ENCODE measurements at places on chromosomes 11 and 22.

DNA sequence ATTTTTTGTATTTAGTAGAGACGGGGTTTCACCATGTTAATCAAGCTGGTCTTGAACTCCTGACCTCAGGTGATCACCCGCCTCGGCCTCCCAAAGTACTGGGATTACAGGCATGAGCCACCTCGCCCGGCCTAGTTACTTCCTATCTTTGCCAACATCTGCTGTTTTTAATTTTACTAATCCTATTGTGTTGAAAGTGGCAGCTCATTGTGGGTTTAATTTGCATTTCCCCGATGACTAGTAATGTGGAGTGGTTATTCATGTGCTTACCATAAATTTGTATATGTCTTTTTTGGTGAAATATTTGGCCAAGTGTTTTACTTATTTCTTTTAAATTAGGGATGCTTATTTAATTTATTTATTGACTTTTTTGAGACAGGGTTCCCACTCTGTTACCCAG, 74.2 kb upstream of the SLC25A18 start:
- H3K36me3 ChIP-seq: no peaks in the 10 kb centered on the region
- no peak for DNase-seq
- H3K27me3 ChIP-seq: no peaks in the 10 kb centered on the region
- H3K4me3 ChIP-seq: no peak overlapping the region
- no peak overlapping the region for H3K27ac ChIP-seq
- H3K4me1 ChIP-seq: no peaks in the 10 kb centered on the region

DNA sequence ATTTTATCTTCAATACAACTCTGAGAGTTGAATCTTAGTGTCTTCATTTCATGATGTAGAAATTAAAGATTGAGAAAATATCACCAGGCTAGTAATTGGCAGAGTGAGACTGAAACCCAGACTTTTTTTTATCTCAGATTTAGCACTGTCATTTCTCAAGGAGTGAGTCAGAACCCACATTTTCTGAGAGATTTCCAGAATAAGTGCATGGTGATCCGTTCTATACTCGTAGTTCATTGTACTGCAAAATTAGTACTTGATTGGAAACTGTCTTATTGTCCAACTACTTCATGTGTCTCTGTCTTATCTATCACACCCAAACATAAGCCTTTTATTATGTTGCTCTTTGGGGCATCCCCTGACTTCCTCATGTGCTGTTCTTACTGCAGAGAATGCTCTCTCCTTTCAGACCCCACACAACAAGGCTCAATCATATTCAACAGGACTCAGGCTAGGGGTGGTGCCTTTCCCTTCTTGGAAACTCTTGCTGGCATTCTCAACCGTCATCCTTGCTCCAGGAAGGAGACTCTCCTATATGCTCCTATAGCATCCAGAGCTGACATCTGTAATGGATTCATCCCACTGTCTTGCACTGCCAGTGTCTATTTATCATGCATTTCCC, 76.7 kb upstream of the BLID start:
- DNase-seq: no peak
- H3K36me3 ChIP-seq: no peaks in the 10 kb centered on the region
- no peak overlapping the region for H3K4me3 ChIP-seq
- no peaks in the 10 kb centered on the region for H3K4me1 ChIP-seq

DNA sequence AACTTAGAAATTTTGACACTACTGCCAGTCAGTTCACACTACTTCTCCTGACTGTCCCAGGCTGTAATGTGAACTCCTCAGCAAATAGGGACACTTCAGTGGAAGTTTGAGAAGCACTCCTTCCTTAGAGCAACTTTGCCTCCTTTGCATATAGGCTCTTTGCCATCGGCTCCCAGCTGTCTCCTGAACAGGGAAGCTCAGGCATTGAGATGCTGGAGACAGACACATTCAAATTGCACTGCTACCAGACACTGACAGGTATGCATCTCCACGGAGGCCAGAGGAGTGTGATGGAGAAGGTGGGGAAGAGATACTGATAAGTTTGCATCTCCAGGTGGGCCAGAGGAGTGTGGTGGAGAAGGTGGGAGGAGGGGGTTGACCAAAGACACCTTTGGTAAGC, 1.4 kb downstream of the TRAPPC4 start:
- peak overlapping the region; percentile 94 for H3K27ac ChIP-seq
- no peaks in the 10 kb centered on the region for H3K36me3 ChIP-seq
- peak overlapping the region; percentile 89 for H3K4me3 ChIP-seq
- H3K27me3 ChIP-seq: no peaks in the 10 kb centered on the region

DNA sequence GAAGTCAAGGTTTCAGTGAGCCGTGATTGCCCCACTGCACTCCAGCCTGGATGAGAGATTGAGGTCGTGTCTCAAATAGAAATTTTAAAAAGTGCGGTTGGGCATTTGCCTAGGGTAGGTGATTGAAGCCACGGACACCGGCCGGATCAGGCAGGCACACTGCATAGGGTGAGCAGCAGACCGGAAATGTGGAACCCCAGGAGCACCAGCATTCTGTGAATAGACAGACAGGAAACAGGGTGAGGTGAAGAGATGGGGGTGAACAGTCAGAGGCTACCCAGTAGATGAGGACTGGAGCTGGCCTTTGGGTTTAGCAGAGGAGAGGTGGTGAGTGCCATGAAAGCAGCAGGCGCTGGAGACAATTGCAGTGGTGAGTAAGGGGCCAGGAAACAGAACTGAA, 43.5 kb downstream of the PPFIA1 start:
- peaks cover 4% of the 10 kb centered on the region for H3K36me3 ChIP-seq
- peak overlapping the region; percentile 80 for H3K27ac ChIP-seq
- H3K4me1 ChIP-seq: peaks cover 70% of the 10 kb centered on the region
- DNase-seq: no peak

DNA sequence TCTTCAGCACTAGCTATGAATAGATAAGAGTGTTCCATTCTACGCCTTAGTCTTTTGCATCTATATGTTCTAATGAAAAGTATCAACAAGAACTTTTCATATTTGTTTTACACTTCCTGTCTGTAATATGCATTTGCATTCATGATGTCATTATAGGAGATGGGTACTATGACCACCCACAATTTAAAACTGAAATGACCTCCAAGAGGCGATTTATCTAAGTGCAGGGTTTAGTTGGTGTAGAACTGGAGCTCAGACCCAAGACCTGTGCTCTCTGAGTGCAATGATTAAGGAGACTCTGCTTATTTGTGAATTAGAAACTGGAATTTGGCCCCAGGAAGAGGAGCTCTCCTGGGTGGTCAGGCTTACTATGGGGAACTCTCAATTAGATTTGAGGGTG, 289.1 kb downstream of the ETS1 start:
- no peaks in the 10 kb centered on the region for H3K36me3 ChIP-seq
- no peaks in the 10 kb centered on the region for H3K27me3 ChIP-seq
- no peak for DNase-seq
- H3K4me3 ChIP-seq: no peak overlapping the region
- H3K27ac ChIP-seq: peak overlapping the region; percentile 80

GRCh38 chr22:19816372-19817119, 38.1 kb downstream of the GNB1L start:
- DNase-seq: no peak
- peaks cover 11% of the 10 kb centered on the region for H3K36me3 ChIP-seq
- no peaks in the 10 kb centered on the region for H3K27me3 ChIP-seq
- no peaks in the 10 kb centered on the region for H3K4me1 ChIP-seq
- no peak overlapping the region for H3K4me3 ChIP-seq
- no peak overlapping the region for H3K27ac ChIP-seq

GRCh38 chr22:43820651-43821305, 8.7 kb upstream of the EFCAB6 start:
- H3K4me3 ChIP-seq: no peak overlapping the region
- DNase-seq: no peak
- H3K27me3 ChIP-seq: peaks cover 46% of the 10 kb centered on the region
- no peak overlapping the region for H3K27ac ChIP-seq
- H3K4me1 ChIP-seq: no peaks in the 10 kb centered on the region
- H3K36me3 ChIP-seq: no peaks in the 10 kb centered on the region

- H3K4me1 ChIP-seq: no peaks in the 10 kb centered on the region
- no peak for DNase-seq
Measured at GRCh38 chr11:123330071-123330470, 100.0 kb upstream of the GRAMD1B start.

- no peak for DNase-seq
- no peak overlapping the region for H3K27ac ChIP-seq
- H3K4me1 ChIP-seq: peaks cover 7% of the 10 kb centered on the region
Measured at GRCh38 chr22:25770333-25770732, 28.3 kb downstream of the MYO18B start.

DNA sequence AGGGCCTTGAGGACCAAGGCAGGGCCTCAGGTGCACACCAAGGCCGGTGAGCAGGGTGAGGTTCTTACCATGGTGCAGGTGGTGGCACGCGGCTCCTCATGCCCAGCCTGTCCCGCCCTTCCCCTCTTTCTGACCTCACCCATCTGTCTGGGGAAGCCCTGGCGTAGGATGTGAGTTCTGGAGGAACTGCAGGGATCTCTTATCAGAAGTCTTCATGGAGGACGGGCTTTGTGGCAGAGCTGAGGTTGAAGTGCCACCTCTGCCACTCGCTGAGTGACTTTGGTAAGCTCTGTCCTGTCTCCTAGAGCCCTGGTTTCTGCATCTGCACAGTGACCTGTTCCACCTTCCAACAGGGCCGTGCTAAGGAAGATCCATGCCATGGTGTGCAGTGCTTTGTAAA, 49.1 kb downstream of the LRRC32 start:
- H3K4me3 ChIP-seq: no peak overlapping the region
- no peaks in the 10 kb centered on the region for H3K36me3 ChIP-seq
- no peak overlapping the region for H3K27ac ChIP-seq
- DNase-seq: peak; percentile 70
- no peaks in the 10 kb centered on the region for H3K27me3 ChIP-seq
- H3K4me1 ChIP-seq: peaks cover 4% of the 10 kb centered on the region

DNA sequence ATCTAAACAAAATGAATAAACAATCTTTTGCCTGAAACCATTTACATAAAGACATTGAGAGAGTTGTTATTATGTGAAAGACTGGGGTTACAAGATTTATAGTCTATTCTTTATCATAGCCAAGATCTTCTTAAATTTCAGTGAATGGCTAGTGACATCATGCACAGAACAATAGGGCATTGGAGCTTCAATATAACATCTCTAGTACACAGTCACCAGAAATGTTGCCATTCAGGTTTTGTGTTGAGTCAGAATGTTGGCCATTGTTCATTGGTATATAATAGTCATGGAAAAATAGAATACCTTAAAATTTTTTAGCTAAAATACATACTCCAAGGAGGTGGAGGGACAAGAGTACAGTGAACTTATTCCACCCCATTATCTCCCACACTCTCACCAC, 44.3 kb downstream of the SLC5A12 start:
- no peaks in the 10 kb centered on the region for H3K36me3 ChIP-seq
- H3K27me3 ChIP-seq: no peaks in the 10 kb centered on the region
- DNase-seq: no peak
- H3K4me1 ChIP-seq: no peaks in the 10 kb centered on the region
- no peak overlapping the region for H3K27ac ChIP-seq

DNA sequence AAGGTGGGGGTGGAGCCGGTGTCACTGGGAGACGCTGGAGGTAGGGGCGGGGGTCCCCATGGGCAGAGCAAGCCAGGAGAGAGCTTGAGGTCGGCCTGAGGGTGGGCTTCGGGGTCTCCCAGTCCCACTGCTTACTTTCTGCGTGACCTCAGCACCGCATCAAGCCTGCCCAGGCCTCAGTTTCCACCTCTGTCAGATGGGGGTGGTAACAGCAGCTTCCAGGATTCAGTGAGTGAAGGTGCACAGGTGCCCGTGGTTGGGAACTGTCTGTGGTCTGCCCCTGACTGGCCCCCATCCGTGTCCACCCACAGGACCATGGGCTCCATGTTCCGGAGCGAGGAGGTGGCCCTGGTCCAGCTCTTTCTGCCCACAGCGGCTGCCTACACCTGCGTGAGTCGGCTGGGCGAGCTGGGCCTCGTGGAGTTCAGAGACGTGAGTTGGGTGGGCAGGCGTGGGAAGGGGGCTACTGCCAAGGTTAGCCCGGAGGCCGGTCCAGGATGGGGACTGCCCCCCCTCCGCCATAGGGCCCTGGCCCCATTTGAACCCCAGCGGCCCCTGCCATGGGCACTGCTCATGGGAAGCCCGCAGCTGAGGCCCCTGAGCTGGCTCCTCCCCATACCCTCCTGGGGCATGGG, 2.2 kb downstream of the TCIRG1 start:
- DNase-seq: peak; percentile 84
- peaks cover 48% of the 10 kb centered on the region for H3K36me3 ChIP-seq
- peak overlapping the region; percentile 82 for H3K4me3 ChIP-seq
- H3K27me3 ChIP-seq: no peaks in the 10 kb centered on the region
- H3K27ac ChIP-seq: peak overlapping the region; percentile 94
- H3K4me1 ChIP-seq: peaks cover 37% of the 10 kb centered on the region

GRCh38 chr22:39933741-39934140, 26.5 kb upstream of the TMA7B start:
- H3K4me1 ChIP-seq: peaks cover 73% of the 10 kb centered on the region
- H3K27ac ChIP-seq: peak overlapping the region; percentile 62
- DNase-seq: no peak
- no peak overlapping the region for H3K4me3 ChIP-seq

- no peaks in the 10 kb centered on the region for H3K27me3 ChIP-seq
- no peak overlapping the region for H3K4me3 ChIP-seq
- no peak overlapping the region for H3K27ac ChIP-seq
- no peak for DNase-seq
Measured at GRCh38 chr22:25953919-25954318, 211.9 kb downstream of the MYO18B start.

DNA sequence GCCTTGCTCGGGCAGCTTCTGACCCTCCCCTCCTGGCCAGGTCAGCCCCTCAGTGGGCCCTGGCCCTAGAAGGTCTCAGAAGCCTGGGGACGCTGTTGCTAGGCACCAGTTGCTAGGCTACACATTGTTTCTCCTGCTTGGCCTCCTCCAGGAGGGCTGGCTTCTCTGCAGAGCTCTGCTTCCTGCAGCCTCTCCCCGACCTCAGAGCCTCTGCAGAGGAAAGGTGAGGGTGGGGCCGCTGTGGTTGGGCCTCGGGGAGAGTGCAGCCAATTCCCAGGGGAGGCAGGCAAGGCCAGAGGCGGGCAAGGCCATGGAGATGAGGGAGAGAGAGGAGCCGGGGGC, 27.6 kb upstream of the LRRC10B start:
- H3K36me3 ChIP-seq: no peaks in the 10 kb centered on the region
- no peaks in the 10 kb centered on the region for H3K27me3 ChIP-seq
- no peaks in the 10 kb centered on the region for H3K4me1 ChIP-seq
- no peak overlapping the region for H3K27ac ChIP-seq
- DNase-seq: no peak

DNA sequence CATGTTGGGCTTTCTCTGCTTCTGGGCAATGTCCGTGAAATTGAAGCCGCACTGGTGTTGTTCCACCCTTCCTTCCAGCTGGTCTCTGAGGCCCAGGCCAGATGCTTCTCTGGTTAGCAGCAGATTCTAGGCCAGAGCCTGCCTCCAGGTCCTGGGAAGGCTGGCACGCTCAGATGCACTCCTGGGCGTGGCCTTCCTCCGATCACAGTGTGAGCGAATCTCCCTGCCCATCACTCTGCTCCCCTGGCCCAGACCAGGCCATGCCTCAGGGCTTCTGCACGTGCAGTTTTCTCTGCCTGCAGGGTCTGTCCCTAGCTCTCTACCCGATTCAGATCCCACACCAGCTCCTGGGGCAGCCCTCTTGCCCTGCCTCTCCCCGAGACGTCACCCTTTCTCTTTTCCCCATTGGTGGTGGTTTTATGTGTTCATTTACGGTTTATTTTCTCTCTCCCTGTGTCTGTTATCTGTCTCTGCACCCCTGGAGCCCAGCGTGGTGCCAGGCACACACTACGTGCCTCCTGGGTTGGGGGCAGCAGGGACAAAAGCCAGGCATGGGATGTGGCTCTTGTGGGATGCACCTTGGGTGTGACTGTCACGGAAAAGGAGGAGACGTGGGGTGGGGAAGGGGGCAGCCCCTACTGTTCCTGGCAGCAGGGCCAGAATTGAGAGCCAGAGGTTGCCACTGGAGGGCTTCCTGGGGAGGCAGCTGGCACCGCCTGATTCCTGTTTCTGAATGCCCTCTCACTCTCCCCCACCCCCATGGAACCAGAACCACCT, 66.0 kb downstream of the KCNQ1 start:
- no peak overlapping the region for H3K27ac ChIP-seq
- H3K36me3 ChIP-seq: no peaks in the 10 kb centered on the region
- DNase-seq: peak; percentile 42
- H3K27me3 ChIP-seq: no peaks in the 10 kb centered on the region
- no peak overlapping the region for H3K4me3 ChIP-seq
- H3K4me1 ChIP-seq: peaks cover 30% of the 10 kb centered on the region
